ENCODE measurements at places on chromosomes 2 and 18.

DNA sequence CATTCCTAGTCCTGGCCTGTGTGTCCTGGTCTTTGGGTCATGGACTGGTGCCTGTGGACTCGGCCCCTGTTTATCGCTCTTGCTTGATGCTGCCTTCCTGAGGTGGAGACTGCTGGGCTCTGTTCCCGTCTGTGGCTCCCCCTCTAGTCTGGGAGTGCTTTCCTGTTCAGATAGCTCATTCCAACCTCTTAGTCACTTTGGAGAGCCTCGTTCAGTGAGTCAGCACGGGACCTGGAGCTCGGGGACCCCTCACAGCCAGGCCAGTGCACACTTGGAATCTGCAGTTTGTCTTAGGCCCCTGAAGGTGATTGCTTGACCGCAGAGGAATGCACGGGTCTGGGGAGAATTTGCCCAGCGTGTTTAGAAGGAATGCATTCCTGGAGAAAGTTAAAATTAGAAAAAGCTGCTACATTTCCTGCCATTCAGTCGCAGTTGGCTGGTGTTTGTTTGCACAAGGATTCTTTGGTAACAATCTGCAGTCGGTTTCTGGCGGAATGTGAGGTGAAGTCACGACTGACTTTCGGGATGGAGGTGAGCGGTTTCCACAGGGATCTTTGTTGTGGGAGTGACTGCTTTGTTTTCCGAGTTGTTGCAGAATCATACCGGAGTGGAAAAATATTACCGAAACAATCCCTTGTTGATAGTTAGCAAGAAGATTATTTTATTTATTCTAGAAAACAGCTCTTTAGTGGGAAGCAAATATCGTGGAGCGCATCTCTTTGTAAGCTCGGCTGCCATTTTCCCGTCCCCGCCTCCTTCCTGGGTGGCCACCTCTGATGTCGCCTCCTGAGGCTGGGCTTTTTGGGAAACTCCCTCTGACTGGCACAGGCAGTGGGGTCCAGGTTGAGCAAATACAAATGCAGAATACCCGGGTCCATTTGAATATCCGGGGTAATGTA lies 29.6 kb downstream of the SH3BP4 start:
- DNase-seq, result no peak

DNA sequence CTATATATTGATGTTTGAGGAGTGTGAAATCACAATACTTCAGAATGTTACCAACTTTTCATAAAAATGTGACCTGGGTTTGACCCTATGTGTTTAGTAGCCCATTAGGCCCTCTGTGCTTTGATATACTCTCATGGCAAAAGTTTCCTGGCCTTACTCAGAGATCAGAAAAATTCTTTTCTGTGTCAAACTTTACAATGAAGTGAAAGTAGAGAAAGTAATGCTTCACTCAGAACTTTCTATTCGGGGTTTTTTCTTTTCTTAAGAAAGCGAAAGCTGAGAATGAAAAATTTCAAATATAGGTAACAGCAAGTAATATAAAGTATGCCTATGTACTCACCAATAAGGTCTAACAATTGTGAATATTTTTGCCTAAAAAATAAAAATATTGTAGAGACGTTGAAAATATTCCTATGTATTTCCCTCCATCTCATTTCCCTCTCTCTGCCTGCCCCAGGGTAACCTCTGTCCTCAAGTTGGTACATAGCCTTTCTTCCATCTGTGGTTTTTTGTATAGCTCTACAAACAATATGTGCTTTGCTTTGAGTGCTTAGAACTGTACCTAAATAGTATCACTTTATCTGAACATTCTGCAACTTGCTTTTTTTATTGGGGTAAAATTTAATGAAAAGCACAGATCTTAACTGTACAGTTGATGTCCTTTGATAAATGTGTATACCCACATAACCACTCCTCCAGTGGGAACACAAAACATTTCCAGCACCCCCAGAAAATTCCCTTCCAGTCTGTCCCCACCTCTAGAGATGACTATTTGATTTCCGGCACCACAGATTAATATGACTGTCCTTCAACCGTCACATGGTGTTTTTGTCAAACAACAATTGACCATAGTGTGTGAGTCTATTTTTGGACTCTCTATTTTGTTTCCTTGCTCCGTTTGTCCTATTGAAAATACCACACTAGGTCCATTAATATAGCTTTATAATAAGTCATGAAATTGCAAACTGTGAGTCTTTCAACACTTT lies 10.3 kb upstream of the ACKR3 start:
- DNase-seq, result no peak

- no peak for DNase-seq
Observed at GRCh38 chr2:120594856-120595685, 140.6 kb upstream of the GLI2 start.

GRCh38 chr2:113216891-113217454 lies 43.2 kb downstream of the PSD4 start:
- DNase-seq, result no peak

DNA sequence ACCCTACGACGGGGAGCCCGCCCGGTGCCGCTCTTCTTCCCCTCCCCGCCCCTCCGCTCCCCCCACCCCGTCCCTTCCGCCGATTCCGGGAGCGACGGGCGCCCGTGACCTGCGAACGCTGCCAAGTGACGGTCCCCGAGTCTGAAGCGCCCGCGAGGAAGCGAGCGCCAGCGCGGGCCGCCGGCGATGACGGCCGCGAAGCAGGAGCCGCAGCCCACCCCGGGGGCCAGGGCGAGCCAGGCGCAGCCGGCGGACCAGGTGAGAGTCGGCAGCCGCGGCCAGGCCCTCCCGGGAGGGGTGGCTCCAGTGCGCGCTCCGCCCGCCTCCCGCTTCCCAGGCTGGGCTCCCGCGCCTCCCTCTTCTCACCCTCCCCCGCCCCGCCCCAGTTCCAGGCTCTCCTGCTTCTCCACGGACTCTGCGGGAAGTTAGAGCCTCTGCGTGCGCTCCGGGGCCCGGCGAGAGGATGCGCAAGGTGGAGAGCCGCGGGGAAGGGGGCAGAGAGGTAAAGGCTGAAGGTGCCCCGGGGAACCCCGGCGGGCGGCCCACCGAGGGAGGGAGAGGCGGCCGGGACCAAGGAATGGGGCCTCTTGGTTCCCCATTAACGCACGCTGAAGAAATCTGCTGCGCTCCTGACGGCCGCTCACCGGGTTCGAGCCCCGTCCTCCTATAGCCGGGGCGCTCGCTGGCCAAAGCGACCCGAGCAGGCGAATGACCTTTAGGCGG lies 719.5 kb downstream of the DPP10 start:
- no peak for DNase-seq

GRCh38 chr2:27058210-27058609 lies 6.7 kb downstream of the AGBL5 start:
- no peak for DNase-seq

GRCh38 chr2:26318950-26319349 lies 27.0 kb upstream of the SELENOI start:
- no peak for DNase-seq

GRCh38 chr2:69345434-69345833 lies 41.6 kb downstream of the GFPT1 start:
- DNase-seq, result no peak

- no peak for DNase-seq
Observed at GRCh38 chr18:400456-400855, 100.0 kb downstream of the COLEC12 start.

GRCh38 chr2:201949927-201950246 lies 83.8 kb upstream of the FZD7 start:
- DNase-seq, result no peak

GRCh38 chr2:57177176-57177575 lies 869.4 kb upstream of the VRK2 start:
- no peak for DNase-seq

DNA sequence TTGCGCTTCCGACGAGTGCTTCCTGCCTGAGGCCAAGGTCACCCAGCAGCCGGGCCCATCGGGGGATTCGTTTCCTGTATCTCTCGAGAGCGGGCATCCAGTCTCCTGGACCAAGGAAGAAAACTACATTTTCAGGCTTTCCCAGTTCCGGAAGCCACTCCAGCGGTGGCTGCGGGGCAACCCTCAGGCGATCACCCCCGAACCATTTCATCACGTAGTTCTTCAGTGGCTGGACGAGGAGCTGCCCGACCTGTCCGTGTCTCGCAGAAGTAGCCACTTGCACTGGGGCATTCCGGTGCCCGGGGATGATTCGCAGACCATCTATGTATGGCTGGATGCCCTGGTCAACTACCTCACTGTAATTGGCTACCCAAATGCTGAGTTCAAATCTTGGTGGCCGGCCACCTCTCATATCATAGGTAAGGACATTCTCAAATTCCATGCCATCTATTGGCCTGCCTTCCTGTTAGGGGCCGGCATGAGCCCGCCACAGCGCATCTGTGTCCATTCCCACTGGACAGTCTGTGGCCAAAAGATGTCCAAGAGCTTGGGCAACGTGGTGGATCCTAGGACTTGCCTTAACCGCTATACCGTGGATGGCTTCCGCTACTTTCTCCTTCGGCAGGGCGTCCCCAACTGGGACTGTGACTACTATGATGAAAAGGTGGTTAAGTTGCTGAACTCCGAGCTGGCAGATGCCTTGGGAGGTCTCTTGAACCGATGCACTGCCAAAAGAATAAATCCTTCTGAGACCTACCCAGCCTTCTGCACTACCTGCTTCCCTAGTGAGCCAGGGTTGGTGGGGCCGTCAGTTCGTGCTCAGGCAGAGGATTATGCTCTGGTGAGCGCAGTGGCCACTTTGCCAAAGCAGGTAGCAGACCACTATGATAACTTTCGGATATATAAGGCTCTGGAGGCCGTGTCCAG lies 1.0 kb downstream of the MARS2 start:
- no peak for DNase-seq

GRCh38 chr18:2979129-2979528 lies 33.8 kb downstream of the LPIN2 start:
- no peak for DNase-seq

GRCh38 chr2:217054791-217055190 lies 194.9 kb upstream of the TNP1 start:
- no peak for DNase-seq

- no peak for DNase-seq
Observed at GRCh38 chr2:26982102-26982742, 11.8 kb downstream of the MAPRE3 start.

- no peak for DNase-seq
Observed at GRCh38 chr2:239956818-239957261, 68.3 kb downstream of the NDUFA10 start.
